NCI-H1105 (cell line): ENCODE measurements at places on chromosomes 6 and 20.

DNA sequence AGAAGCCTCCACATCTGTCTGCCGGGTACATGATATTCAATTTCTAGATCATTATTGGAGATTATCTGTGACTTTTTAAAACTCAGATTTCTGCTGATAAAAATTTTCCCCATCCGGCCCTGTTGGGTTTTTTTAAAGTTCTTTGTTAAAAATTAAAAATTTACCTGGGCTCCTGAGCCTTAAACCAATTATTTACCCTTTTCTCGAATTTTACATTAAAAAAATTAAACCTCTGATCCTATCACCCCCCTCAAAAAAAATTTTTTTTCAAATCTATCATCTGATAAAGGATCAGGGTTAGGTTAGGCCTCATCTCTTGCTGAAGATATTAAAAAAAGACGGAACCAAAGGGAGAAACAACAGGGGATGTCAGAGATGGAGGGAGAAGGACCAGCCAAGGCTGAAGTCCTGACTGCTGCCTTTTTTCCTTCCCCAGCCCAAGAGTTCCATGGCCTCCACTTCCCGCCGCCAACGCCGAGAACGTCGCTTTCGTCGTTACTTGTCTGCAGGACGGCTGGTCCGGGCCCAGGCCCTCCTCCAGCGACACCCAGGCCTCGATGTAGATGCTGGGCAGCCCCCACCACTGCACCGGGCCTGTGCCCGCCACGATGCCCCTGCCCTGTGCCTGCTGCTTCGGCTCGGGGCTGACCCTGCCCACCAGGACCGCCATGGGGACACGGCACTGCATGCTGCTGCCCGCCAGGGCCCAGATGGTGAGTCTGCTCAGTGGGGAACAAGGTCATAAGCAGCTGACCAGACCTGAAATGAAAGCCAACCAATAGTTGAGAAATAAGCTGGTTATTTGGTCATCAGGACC lies 527 bp downstream of the NFKBIL1 start:
- DNase-seq = no peak

GRCh38 chr6:125046107-125046925 lies 84.1 kb downstream of the RNF217 start:
- DNase-seq = no peak

- DNase-seq = peak; percentile 52
Observed at GRCh38 chr6:141483598-141484061, 649.1 kb upstream of the GJE1 start.

DNA sequence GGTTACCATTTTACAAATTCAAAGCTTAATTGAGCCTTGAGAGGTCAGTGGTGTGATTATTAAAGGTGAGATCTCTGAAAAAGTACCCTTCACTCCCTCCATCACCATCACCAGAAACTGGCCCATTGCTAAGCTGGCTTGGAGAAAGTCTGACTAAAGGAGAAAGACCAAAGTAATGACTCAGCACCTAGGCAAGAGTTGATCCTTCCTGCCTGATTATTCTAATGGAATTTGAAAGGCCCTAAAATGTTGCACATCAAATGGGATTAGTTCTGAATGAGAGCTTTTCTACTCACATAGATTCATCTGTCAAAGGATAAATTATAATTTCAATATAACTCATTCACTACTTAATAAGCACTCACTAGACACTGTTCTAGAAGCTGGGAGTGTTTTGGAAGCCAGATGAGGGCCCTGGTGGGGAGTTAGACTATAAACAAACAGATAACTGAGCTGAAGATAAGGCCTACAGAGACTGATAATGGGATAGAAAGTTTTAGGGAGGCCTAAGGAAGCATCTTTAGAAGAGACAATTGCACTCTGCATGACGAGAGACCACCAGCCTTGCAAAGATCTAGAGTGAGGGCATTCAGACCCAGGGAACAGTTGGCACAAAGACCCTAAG lies 366.7 kb downstream of the SYNE1 start:
- no peak for DNase-seq

DNA sequence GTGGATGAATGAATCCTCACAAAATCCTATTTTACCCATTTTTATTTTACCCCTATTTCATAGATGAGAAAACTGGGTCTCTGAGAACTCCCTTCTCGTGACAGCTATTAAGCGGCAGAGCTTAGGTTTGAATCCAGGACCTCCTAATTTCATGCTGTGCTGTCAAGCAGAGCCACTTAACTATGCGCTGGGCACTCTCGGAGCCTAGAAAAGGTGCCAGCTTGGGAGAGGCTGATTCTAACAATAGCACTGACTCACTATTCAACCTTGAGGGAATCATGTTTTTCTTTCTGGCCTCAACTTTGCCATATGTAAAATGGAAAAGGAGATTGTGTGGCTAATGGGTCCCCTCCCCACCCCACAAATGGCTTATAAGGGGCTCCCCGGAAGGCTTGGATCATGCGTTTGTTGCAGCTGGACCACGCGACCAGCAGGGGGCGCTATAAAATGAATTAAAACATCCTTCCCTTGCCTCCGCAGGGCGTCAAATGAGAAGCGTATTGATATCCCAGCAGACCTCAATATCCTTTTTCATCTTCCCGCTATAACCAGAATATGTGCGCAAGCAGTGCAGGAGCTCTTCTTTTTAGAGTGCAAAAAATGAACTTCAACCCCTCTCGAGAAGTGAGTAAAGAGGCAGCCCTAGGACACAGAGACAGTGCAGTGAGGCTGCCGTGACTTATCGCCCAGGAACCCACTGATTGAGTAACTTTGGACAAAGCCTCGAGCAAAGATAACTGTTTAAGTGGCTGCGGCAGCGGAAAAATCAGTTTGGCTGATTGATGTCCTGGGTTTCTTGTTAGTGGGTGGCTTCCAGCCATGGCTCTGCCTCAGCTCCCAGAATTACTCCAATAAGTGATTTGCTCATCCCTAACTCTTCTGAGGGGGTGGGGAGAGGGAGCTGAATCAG lies 12.8 kb upstream of the PDYN start:
- DNase-seq = peak; percentile 61

- no peak for DNase-seq
Observed at GRCh38 chr6:41177287-41177686, 14.4 kb upstream of the TREM2 start.
